Stimulated activated CD8-positive, alpha-beta memory T cell treated with anti-CD3 and anti-CD28 coated beads, Interleukin-15, amount 100 ng/mL, for 48 hours (primary cell): ENCODE measurements at places on chromosomes 11 and 22.
A peak's percentile ranks its signal among the peaks of the same experiment; 100 is the strongest.

DNA sequence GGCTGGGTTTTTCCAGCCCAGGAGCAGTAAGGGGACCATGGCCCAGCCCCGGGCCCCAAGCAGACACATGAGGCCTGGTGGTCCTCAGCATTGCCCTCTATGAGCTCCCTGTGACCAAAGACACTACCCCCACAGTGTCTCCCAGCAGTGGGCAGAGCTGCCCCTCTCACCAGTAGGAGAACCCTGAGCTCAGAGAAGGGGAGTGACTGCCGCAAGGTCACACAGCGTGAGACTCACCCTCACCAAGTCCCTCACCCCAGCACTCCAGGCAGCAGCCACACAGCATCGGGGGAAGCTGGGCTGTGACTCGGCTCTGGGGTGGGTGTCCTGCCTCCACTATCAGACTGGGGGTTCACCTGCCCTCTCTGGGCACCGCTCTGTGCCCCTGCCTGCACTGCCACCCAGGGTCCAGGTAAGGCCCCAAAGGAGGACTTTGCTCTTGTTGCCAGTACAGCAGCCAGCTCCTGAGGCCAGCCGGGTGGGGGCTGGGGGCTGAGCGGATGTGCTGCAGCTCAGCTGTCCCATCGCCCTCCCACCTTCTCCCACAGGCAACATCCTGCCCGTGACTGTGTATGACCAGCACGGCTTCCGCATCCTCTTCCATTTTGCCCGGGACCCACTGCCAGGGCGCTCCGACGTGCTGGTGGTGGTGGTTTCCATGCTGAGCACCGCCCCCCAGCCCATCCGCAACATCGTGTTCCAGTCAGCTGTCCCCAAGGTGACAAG is 7.9 kb upstream of the SH3BP1 start:
- DNase-seq, result no peak

- no peak for DNase-seq
These were observed 103.0 kb downstream of the ARHGAP42 start for GRCh38 chr11:100790073-100790472.

- no peak for DNase-seq
These were observed 11.6 kb downstream of the SLC37A2 start for GRCh38 chr11:125074511-125075241.

- DNase-seq, result no peak
These were observed 121.7 kb downstream of the ZNF280B start for GRCh38 chr22:22386602-22387385.

GRCh38 chr11:67601098-67601497 is 5.6 kb upstream of the NDUFV1 start:
- DNase-seq, result no peak

DNA sequence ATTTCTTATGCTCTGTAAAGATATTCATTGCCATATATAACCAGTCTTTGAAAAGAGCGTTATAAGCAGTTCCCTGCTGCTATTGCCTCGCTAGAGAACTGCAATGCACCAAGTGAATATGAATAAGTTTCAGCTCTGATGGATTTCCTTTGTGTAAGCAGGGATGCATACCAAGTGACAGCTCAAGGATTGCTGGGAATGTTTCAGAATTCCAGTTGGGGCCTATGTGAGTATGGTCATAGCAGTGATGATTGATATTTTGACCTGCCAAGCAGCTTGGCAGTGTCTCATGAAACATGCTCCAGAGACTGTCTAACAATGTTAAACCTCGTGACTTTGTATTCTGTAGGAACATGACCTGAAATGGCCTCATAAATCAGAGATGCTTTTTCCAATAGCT is 312.6 kb downstream of the C11orf87 start:
- DNase-seq, result no peak

GRCh38 chr22:25645964-25646363 is 81.5 kb downstream of the GRK3 start:
- DNase-seq, result no peak

DNA sequence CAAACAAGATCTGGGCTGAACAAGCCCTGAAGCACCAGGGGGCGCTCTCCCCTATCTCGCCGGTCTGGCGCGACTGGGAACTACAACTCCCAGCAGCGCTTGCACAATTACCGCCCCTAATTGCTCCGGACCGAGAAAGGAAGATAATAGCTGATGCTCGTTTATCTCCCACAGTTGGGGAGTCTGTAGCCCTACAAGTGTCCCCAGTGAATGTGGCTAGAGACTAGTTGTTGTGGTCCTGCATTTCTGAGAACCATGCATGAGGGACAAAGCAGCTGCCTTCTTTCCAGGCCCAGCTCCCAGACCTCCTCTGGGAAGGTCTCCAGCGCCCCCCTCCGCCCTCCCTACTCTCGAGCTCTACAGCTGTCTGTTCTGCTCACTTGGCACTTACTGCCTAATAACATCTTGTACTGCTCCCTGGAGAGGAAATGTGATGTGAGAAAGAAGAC is 34.4 kb downstream of the NRXN2 start:
- DNase-seq, result peak; percentile 76

GRCh38 chr11:30254307-30255298 is 23.8 kb downstream of the FSHB start:
- no peak for DNase-seq

DNA sequence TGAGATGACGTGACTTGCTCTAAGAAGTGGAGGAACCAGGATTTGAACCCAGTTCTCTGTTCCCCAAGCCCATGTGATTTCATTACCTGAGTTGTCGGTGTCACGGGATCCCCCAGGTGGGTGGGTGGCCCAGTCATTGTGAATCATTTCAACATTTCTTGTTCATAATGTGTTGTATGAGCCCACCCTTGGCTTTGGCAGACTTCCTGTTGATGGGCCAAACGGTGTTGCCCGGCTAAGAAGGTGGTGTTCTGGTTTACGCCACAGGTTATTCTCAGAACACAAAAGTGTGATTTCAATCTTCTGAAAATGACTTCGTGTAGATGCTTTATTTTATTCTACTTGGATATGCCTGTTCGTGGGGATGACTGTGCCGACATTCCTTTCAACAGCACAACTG is 21.6 kb upstream of the ST14 start:
- DNase-seq, result no peak
